Spleen (tissue), 13 donors: ENCODE measurements at places on chromosomes 7 and 10. TPM values are rescaled to one million over a fixed set of nuclear protein-coding genes. Genes with fewer than 3 reads are reported as not detected.
A peak's percentile ranks its signal among the peaks of the same experiment; 100 is the strongest.

Gene NCF1
- total RNA-seq = 93.3 TPM

DNA sequence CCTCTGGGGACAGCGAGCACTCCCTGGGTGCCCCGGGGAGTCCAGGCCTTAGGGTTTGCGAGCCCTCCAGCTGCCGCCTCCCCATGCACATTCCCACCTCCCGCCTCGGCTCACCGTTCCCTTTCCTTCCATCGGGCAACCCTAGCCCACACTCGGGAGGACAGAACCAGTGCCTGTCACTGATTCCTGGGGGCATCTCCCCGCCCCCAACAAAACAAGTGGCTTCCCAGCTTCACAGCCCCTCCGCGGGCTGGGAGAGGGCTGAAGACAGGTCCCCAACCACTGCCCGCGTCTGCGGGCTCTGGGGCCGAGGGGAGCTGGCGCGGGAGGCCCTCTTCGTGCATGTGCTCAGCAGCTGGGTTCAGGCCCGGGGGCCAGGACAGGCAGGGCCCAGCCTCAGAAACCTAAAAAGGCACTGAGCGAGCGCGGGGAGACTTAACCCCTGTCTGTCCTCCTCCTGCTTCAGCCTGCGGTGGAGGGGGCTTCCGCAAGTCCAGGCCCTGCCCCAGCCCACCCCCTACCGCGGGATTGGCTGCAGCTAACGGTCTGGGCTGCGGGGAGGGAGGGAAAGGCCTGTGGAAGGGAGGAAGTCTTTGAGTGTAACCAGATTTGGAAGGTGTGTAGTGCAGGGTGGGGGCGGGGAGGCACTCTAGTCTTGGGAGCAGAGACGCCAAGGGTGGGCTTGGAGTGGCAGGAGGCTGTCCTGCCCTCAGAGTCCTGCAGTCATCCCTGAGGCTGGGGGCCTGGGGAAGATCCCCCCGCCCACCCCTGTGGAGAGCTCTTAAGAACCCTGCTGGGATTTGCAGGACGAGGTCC is 1.2 kb downstream of the FLNC start:
- H3K4me1 ChIP-seq = peaks cover 16% of the 10 kb centered on the region
- no peaks in the 10 kb centered on the region for H3K36me3 ChIP-seq
- H3K4me3 ChIP-seq = no peak overlapping the region
- DNase-seq = peak; percentile 74

Gene GTPBP4
- 27.1 TPM for total RNA-seq

DNA sequence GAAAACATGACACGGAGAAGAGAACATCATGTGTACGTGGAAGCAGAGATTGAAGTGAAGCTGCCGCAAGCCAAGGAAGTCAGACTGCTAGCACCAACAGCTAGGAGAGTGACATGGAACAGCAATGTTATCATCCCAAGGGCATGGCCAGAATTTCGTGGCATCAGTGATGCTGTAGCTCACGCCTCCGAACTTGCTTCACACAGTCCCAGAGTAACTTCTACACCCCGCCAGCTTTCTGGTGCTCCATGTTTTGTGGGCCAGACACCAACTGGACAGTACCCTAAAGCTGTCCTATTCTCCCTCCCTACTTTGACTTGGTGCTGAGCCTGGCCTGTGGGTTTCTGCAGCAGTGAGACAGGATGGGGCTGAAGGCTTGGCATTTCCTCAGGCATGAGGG is 33.0 kb upstream of the EMX2 start:
- H3K36me3 ChIP-seq = no peaks in the 10 kb centered on the region
- H3K27me3 ChIP-seq = no peaks in the 10 kb centered on the region
- no peak overlapping the region for H3K27ac ChIP-seq
- H3K4me3 ChIP-seq = no peak overlapping the region

DNA sequence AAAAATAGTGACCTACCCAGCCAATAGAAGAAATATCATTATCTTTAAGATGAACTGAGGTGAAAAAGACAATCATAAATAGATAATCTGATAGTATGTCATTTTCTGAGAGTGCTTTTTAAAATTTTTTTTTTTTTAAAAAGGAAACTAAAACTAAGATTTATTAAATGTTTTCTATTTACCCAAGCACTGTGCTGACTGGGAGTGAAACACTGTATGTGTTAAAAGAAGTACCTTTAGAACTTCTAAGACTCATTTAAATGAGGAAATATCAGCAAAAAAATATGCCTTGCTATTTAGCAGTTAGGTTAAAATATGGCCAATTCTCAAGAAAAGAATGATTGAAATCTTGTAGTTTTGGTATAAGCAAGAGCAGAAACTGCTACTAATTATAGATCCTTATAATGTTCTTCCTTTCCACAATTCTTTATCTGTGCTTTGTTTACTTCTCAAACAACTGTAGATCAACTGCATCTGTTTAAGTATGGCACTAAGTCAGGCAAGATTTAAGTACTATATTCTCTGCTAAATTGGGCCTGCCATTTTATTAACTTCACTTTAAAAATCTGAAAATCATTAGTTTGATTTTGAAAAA is 39.5 kb upstream of the WNT2 start:
- H3K4me3 ChIP-seq = no peak overlapping the region
- DNase-seq = no peak
- H3K27ac ChIP-seq = no peak overlapping the region
- no peaks in the 10 kb centered on the region for H3K27me3 ChIP-seq
- H3K4me1 ChIP-seq = no peaks in the 10 kb centered on the region
- H3K36me3 ChIP-seq = no peaks in the 10 kb centered on the region

DNA sequence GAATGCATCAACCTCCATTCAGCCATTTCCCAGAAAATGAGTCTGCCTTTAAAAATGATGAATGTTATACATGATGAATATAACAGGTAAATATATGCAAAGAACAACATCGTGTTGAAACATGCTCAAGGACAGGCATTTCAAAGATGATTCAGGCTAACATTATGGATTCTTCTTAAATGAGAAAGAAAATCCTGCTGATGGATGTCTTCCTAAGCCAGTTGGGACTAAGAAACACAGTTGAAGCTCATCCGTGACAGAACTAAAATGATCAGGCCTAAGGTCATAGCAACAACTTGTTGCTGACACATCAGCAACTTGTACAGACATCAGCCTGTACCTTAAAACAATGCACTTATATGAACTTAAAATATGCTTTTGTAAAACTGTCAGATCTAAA is 267.9 kb downstream of the MAGI2 start:
- no peak for DNase-seq
- no peak overlapping the region for H3K27ac ChIP-seq
- H3K4me1 ChIP-seq = no peaks in the 10 kb centered on the region
- H3K36me3 ChIP-seq = no peaks in the 10 kb centered on the region

GRCh38 chr7:2468227-2468626 is 8.0 kb downstream of the GRIFIN start:
- H3K27me3 ChIP-seq = no peaks in the 10 kb centered on the region
- H3K4me3 ChIP-seq = no peak overlapping the region
- no peaks in the 10 kb centered on the region for H3K36me3 ChIP-seq
- no peak for DNase-seq
- no peak overlapping the region for H3K27ac ChIP-seq

GRCh38 chr7:121103579-121103978 is 115.1 kb downstream of the CPED1 start:
- peaks cover 3% of the 10 kb centered on the region for H3K4me1 ChIP-seq
- DNase-seq = no peak
- no peak overlapping the region for H3K4me3 ChIP-seq
- no peaks in the 10 kb centered on the region for H3K36me3 ChIP-seq
- H3K27ac ChIP-seq = no peak overlapping the region

Gene AGAP9
- total RNA-seq = 6.9 TPM

GRCh38 chr7:5363729-5364128 is 59.9 kb downstream of the TNRC18 start:
- no peaks in the 10 kb centered on the region for H3K27me3 ChIP-seq
- peaks cover 63% of the 10 kb centered on the region for H3K36me3 ChIP-seq
- no peak overlapping the region for H3K4me3 ChIP-seq
- no peak overlapping the region for H3K27ac ChIP-seq
- no peak for DNase-seq
- peaks cover 24% of the 10 kb centered on the region for H3K4me1 ChIP-seq

DNA sequence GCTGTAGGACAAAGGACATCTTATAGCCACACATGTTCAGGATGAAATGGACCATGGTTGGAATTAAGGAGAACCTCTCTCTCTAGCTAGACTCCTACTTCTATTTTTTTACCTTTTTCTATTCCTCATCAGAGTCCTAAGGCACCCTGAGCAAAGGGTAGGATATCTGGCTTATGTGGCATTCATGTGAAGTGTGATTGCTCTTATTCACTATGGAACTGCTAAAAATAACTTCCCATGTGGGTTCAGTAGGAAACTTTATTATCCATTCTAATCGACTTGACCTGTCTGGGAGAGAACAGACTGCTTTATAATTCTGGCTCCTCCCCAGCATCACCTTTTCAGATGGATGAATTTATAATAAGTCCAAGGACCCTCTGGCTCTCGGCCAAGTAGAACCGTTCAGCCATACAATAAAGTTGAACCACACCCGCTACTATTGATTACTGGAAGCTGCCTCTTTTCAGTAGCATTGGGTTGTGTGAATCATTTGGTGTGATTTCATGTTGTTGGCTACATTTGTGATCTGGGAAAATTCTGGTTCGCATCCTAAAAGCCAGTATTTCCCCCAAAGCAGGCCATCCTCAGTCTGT is 117.5 kb downstream of the NRF1 start:
- H3K36me3 ChIP-seq = peaks cover 99% of the 10 kb centered on the region
- no peak overlapping the region for H3K27ac ChIP-seq
- DNase-seq = no peak
- H3K4me1 ChIP-seq = no peaks in the 10 kb centered on the region
- no peak overlapping the region for H3K4me3 ChIP-seq

Gene SLC26A3
- total RNA-seq = not detected

DNA sequence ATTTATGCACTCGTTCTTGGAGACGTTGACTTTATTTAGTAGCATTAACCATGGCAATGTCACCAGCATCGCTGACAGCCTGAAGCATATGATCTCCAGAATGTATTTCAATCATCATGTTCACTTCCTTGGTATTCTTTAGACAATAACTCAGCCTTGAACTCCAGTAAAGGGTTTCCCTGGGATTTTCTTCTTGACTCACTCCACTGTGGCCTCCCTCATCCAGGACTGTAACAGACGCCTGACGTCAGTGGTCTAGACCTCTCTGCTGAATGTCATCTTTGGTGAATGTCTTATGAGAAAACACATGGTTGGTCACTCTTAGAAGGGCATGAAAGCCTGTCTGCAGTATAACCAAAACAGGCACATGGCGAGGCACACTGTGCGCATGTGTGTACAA is 64.4 kb downstream of the EGFR start:
- peaks cover 34% of the 10 kb centered on the region for H3K4me1 ChIP-seq
- H3K36me3 ChIP-seq = no peaks in the 10 kb centered on the region
- peaks cover 3% of the 10 kb centered on the region for H3K27me3 ChIP-seq
- H3K4me3 ChIP-seq = no peak overlapping the region
- no peak overlapping the region for H3K27ac ChIP-seq
- DNase-seq = no peak

DNA sequence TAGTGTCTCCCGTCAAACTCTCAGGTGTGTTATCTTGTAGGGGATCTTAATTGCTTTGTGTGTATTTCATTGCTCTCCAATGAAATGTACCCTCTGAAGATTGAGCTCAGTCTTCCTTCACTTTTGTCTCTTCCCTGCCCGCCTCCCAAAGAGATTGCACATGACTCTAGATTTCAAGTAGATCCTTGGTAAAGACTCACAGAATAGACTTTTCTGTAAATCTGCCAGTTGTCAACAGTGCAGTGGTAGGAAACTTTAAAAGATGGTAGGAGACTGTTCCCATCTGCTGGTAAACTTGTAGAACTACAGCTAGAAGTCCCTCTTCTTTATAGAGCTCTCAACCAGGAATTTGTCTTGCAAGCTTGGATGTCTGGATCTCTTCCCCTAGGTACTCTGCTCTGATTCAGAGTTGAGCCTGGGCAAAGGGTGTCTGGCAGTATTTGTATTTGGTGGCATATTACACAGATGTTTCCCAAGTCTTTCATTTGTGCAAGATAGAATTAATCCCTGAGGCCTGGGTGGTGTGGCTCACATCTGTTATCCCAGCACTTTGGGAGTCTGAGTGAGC is 9.6 kb downstream of the CCL26 start:
- H3K4me3 ChIP-seq = no peak overlapping the region
- H3K36me3 ChIP-seq = no peaks in the 10 kb centered on the region
- H3K27me3 ChIP-seq = no peaks in the 10 kb centered on the region
- H3K4me1 ChIP-seq = no peaks in the 10 kb centered on the region
- DNase-seq = no peak

- H3K4me3 ChIP-seq = no peak overlapping the region
- DNase-seq = no peak
- H3K27me3 ChIP-seq = no peaks in the 10 kb centered on the region
- H3K27ac ChIP-seq = no peak overlapping the region
Measured at GRCh38 chr7:139753693-139754111, 24.1 kb downstream of the HIPK2 start.

DNA sequence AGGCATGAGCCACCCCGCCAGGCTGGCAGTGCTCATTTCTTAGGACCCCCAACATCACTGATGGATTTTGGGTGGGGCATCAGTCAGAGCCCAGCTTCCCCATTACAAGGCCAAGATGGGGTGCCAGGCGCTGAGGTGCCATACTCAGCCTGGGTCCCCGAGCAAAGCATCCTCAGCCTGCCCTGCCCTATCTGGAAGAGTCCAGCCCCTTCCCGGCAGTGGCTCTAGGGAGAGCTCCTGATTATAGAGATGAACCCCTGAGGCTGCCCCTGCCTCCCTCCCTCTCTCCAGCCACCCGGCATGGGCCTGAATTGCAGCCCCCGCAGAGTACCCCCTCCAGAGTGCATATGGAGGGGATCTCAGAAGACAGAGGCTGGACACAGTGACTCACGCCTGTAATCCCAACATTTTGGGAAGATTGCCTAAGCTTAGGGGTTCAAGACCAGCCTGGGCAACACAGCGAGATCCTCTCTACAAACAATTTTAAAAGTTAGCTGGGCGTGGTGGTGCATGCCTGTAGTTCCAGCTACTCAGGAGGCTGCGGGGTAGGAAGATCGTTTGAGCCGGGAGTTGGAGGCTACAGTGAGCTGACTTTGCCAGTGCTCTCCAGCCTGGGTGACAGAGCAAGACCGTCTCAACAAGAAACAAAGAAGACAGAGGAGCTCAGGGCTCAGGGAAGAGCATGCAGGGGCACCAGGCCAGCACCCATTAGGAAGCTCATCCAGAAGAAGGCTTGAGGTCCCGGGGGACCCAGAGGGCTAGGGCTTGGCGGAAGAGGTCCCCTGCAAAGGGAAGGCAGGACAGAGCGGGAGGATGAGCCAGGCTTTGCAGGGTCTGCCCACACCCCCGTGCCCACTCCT is 13.3 kb downstream of the LAT2 start:
- no peak for DNase-seq
- no peak overlapping the region for H3K27ac ChIP-seq
- H3K36me3 ChIP-seq = no peaks in the 10 kb centered on the region
- H3K27me3 ChIP-seq = no peaks in the 10 kb centered on the region
- no peak overlapping the region for H3K4me3 ChIP-seq
- H3K4me1 ChIP-seq = peaks cover 35% of the 10 kb centered on the region

GRCh38 chr10:69364232-69364940 is 52.3 kb downstream of the TACR2 start:
- no peaks in the 10 kb centered on the region for H3K27me3 ChIP-seq
- H3K36me3 ChIP-seq = peaks cover 38% of the 10 kb centered on the region
- H3K27ac ChIP-seq = no peak overlapping the region
- no peak for DNase-seq
